ENCODE measurements at places on chromosomes 5 and 9.

- DNase-seq, result no peak
Measured at GRCh38 chr9:129264388-129264787, 86.3 kb upstream of the IER5L start.

GRCh38 chr9:93306579-93307091, 122.7 kb downstream of the WNK2 start:
- DNase-seq, result peak; percentile 1

- DNase-seq, result no peak
Measured at GRCh38 chr5:149221731-149222342, 49.8 kb upstream of the AFAP1L1 start.

DNA sequence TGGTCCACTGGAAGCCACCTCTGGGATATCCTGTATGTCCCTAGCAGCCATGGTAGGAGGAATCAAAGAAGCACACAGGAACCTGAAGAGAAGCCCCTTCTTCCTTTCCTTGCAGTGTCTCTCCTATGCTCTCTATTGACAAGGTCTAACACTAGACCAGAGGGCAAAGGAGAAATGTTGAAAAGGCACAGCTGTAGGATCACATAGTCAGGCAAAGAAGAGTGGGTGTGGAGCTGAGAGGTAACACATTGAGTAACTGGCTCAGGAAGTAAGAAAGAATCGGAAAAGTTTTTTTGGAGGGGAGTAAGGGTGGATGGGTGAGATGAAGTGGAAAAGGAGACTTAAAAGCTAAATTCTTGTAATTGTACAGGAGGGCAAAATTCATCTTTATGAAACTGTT, 100.1 kb downstream of the FOCAD start:
- no peak for DNase-seq

DNA sequence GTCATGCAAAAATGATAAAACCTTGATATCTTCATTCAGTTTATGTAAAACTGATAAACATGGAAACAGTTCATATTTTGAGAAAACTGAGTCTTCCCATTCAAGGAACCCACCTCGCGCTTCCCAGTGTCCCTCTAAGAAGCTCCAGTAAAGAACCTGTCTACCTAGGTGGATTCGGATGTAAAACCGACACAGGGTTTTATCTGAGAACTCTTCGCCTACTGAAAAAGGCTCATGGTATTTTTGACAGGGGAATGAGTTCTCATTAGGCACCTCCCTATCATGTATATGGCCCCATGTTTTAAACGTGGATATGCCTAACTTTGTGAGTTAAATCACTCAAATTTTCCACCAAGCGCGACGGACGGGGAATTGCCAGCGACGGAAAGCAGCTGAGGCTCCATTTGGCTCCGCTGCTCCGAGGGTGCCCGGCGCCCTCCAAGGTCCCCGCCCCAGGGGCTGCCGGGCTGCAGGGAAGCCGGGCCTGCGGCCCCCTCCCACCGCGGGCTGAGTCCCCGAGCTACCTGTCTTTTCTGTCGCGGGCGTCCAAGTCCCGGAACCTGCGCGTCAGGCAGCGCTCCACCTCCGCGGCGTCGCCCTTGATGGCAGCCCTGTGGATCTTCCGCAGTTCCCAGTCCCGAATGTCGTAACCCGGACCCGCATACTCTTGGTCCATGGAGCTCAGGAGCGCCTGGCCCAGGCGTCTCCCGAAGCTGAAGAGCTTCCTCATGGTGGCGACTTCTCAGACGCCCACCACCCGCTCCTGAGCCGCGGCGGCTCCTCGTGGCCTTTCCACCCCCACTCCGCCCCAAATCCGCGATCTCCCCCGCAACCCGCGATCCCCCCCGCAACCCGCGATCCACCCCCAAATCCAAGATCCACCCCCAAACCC, 594 bp downstream of the ANKRD18A start:
- DNase-seq, result peak; percentile 53

DNA sequence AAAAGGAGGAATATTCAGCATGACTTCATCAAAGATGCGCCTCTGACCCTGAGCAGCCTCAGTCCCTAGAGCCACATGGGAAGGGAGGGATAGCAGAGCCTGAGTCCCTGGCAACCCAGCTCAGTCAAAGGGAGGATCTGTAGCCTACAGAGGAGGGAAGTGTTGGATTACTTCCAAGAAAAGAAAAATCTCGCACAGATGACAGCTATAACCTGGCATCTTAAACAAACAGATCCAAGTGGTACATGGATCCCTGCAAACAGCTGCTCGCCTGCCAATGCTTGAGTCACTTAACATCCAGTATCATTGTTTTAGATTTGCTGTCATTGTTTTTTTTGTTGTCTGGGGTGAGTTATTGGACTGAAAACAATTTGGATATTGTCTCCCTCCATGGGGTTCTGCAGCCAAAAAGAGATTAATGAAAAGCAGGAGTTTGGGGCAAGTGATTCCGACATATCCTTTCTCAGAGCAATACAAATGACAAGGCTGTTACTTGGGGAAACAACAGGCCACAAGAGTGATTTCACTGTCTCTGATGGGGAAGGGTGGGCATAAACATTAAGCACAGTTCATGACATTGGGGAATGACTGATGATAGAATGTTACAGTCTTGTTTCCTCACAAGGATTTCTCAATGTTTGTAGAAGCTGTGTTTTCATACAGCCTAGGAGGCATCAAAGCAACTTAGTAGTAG, 153.5 kb upstream of the KIF2A start:
- no peak for DNase-seq

GRCh38 chr9:118331622-118332045, 627.4 kb downstream of the TLR4 start:
- no peak for DNase-seq

- peak; percentile 19 for DNase-seq
Measured at GRCh38 chr9:88791105-88791805, 200.0 kb upstream of the S1PR3 start.

- no peak for DNase-seq
Measured at GRCh38 chr5:96384353-96384752, 48.7 kb downstream of the PCSK1 start.

DNA sequence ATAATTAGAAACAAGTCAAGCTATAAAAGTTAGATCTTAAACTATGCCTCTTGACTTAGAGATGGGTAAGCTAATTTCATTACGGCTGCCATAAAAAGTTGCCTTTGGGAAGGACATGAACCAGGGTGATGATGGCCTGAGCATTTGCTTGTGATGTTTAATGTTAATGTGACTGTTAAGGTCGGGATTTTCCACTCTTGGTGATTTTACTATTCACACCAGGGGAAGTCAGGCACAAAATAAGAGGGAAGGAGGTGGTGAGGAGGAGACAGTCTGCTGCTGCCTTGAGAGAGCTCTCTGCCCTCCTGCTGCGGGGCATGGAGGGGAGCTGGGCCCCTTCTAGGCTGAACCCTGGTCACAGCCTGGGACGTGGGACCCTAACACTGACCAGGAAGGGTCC, 34.4 kb downstream of the AHRR start:
- no peak for DNase-seq

- no peak for DNase-seq
Measured at GRCh38 chr5:82993416-82993815, 83.8 kb downstream of the TMEM167A start.

GRCh38 chr5:2773327-2773726, 21.9 kb upstream of the IRX2 start:
- no peak for DNase-seq

GRCh38 chr5:131774652-131775367, 22.0 kb downstream of the FNIP1 start:
- no peak for DNase-seq

DNA sequence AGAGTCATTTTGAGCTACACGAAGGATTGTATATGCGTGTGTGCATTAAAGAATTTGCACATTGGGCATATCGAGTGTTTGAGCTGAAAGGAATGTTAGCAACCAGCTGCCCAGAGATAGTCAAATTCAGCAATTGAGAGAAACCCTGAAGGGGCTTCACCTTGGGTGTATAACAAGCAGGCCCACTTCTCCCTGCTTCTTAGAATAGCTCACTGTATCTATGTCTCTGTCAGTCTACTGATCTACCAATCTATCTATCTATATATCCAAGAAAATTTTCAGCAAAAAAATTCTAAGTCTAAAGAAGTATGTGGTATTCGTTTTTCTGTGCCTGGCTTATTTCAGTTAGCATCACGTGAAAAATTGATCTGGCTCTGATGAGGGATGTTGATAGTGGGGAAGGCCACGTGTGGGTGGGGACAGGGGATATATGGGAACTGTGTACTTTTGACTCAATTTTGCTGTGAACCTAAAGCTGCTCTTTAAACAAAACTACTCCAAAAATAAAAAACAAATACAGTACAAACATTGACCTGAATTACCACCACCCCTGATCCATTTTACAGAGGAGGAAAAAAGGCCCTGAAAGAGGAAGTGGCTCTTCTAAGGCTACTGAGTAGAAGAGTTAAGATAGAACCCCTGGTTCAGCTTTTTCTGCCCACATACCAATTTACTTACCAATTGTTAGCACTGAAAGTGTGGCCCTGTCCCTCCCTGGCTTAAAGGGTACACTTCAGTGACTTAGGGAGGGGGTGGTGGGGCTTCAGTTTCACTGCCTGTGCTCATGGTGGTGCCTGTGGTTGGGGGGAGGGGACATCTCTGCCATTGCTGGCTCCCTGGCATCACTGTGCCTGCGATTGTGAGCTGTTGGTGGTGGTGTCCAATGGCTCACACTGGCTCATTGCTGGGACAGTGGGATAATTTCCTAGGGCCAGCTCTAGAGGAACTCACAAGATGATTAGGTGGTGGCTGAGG, 141.8 kb downstream of the DOCK2 start:
- DNase-seq, result no peak

DNA sequence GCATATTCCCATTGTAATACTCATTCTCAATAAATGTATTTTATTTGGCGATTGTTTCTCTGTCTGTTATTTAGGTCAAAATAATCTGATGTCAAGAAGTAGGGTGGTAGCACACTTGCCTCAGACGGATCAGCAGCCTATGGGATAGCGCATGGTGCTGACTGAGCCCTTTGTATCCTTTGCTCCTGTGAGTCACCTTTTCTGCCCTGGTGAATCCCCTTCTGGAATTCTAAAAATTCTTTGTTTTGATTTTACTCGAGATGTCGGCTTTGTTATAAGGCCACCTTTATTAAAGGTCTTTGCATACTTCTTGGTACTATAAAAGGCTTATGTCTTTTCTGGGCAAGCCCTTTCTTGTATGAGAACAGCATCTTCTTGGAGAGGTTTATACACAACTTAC, 1187.8 kb downstream of the CDH9 start:
- no peak for DNase-seq
